ENCODE measurements at places on chromosomes 2 and 18. TPM values are rescaled to one million over a fixed set of nuclear protein-coding genes. Genes with fewer than 3 reads are reported as not detected.
A peak's percentile ranks its signal among the peaks of the same experiment; 100 is the strongest.

- no peak for DNase-seq
These were observed 69.3 kb downstream of the BCL11A start for GRCh38 chr2:60484133-60484645.

DNA sequence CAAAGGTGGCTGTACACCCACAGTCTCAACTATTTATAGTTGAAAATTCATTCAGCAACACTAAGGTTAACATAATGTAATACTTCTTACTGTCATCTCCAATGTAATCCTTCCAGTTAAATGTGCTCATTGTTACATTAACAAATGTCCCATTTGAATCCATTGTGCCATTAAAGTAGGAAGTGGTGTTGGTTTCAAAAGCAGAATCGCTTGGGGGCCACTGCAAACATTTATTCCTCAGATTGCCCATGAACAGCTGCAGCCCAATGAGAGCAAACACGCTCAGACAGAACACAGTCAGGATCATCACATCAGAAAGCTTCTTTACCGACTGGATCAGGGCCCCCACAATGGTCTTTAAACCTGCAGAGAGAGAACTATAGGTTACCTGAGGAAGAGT is 41.4 kb downstream of the SCN3A start:
- DNase-seq = no peak

GRCh38 chr2:219912491-219912921 is 285.1 kb downstream of the SLC4A3 start:
- no peak for DNase-seq

DNA sequence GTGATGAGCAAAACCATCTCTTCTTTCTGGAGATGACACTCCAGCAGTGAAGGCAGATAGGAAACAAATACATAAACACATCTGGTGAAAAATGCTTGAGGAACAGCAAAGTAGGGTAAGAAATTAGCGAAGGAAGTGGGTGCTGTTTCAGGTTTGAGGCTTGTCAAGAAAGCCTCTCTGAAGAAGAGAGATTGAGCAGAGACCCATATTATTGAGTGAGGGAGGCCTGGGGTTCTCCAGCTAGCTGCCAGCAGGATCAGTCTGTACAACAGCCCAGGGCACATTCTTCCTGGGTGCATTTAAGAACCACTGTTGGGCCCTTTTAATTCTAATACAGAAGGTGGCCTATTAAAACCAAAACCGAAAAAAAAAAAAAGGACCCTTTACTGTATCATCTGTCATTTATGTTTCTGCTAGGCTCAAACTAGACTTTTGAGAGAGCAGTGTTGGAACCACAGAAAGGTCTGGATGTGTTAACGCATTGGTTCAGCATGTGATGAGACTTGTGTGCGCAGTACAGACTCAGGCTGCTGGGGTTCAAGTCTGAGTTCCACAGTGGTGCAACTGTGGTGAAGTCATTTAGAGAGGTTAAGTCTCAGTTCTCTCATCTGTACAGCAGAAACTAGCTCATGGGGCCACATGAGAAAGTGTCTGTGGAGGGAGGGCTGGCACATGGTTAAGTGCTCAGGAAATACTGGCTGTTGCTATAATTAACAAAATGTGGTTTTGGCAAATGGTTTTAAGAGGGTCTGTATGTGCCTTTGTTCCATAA is 28.9 kb downstream of the MGAT5 start:
- no peak for DNase-seq

GRCh38 chr2:196459539-196459938 is 180.0 kb upstream of the CCDC150 start:
- DNase-seq = no peak

DNA sequence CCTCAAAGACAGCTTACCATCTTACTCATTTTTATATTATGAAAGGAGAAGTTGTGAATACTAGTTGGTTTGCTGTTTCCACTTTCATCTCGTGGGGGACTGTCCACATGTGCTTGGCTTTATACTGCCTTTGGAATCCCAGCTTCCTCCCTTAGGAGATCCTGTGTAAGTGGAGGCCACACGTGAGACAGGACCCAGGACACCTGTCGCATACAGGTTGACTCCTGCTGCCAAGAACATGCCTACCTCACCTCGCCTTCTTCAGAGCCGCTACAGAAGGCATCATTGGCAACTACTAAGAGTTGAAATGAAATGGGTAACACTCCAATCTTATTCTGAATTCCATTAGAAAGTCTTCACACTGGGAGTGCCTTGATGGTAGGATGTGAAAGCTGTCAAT is 69.3 kb downstream of the PPP4R1 start:
- no peak for DNase-seq

DNA sequence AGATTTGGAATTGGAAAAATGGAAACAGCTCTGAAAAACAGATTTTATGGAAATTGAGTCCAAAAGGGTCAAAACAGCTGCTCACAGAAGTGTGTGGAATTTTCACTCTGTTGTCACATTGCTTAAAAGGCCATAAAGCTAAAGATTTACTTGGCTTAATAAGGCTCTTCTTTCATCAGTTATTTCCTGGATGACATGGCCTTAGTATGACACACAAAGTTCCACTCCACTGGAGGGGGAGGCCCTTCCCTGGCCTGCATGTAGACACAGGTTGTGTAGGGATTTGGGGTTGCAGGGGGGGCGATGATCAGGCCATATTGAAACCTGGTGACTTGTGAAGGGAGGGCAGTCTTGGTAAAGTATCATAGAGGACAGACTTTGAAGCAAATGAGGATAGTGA is 34.0 kb downstream of the TMEM185B start:
- DNase-seq = no peak

GRCh38 chr2:70639841-70640436 is 86.3 kb upstream of the TGFA start:
- DNase-seq = no peak

- peak; percentile 66 for DNase-seq
These were observed 2.0 kb downstream of the SP9 start for GRCh38 chr2:174336501-174337336.

- no peak for DNase-seq
These were observed 141.7 kb downstream of the DIS3L2 start for GRCh38 chr2:232103140-232103737.

- peak; percentile 60 for DNase-seq
These were observed 359.8 kb upstream of the SETBP1 start for GRCh38 chr18:44320619-44321460.

- DNase-seq = peak; percentile 81
These were observed 11.5 kb downstream of the PPP1R7 start for GRCh38 chr2:241161646-241162281.

GRCh38 chr2:230268606-230269243 is 43.2 kb downstream of the SP140 start:
- no peak for DNase-seq

GRCh38 chr2:169415233-169415748 is 53.0 kb upstream of the LRP2 start:
- no peak for DNase-seq

- DNase-seq = no peak
These were observed 206.5 kb upstream of the AGAP1 start for GRCh38 chr2:235287375-235287733.

DNA sequence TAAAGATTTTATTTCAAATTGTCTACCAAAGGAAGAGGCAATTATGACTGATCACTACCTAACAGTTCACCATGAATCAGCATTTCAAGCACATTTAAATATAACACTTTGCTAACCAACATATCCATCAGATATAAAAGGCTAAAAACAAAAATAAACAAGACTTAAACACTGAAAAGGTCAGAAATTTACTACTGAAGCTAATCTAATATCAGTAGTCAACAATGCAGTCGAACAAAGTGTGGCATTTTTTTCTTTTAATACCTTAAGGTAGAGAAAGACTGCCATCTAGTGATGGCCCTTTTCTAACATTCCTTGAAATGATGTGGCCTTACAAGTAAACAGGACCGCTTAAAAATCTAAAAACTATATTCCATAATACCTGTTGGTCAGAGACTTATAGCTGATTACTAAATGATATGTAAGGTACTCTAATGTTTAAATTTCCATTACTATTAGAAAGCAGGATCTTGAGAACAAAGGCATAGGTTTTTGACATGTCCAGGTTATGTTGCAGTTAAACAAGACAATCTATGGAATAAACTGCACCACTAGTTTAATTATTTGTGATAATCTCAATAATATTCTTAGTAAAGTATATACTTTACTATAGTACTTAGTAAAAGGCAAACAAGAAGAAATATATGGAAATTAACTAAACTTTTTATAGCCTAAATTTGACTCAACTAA is 80.0 kb downstream of the EXOC6B start:
- no peak for DNase-seq

- DNase-seq = no peak
These were observed 19.4 kb upstream of the NMUR1 start for GRCh38 chr2:231549446-231550239.

- no peak for DNase-seq
These were observed 78.2 kb upstream of the SMAD7 start for GRCh38 chr18:49028801-49029506.

The GPAT2 gene
- 6.1 TPM for total RNA-seq

The RUFY4 gene
- total RNA-seq = not detected

The THSD7B gene
- 0.27 TPM for total RNA-seq

The GRHL1 gene
- 0.81 TPM for total RNA-seq

The MIB1 gene
- total RNA-seq = 17.3 TPM
